ENCODE measurements at places on chromosomes 16 and 17. TPM values are rescaled to one million over a fixed set of nuclear protein-coding genes. Genes with fewer than 3 reads are reported as not detected.

TBC1D3L gene
- total RNA-seq = not detected

CACNA1G gene
- not detected for total RNA-seq

TRIM37 gene
- total RNA-seq = 87.2 TPM

C17orf50 gene
- total RNA-seq = not detected

GRCh38 chr17:57288040-57288772 lies 31.9 kb downstream of the MSI2 start:
- H3K27ac ChIP-seq = no peak overlapping the region
- DNase-seq = no peak
- H3K4me1 ChIP-seq = peaks cover 9% of the 10 kb centered on the region
- no peak overlapping the region for H3K4me3 ChIP-seq
- no peaks in the 10 kb centered on the region for H3K27me3 ChIP-seq
- no peaks in the 10 kb centered on the region for H3K36me3 ChIP-seq

DNA sequence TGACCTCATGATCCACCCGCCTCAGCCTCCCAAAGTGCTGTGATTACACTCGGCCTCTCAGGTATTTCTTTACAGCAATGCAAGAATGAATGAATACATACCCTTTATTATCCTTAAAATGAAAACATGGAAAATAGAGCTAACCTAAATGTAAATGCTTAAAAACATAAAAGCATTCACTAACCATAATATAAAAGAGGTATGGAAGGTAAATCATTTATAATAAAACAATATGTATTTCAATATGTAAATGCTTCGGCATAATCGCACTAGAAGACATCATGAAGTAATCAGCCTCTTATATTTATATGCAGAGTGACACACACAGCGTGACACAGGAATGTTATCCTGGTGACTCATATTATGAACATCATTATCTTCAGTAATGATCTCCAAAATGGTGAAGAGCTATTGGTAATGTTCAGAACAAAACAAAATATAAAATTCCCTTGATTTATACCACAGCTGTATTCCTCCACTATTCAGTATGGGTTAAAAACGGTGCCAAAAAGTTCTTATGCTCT lies 53.9 kb downstream of the AIPL1 start:
- H3K27ac ChIP-seq = no peak overlapping the region
- no peak for DNase-seq
- H3K4me1 ChIP-seq = peaks cover 12% of the 10 kb centered on the region
- H3K4me3 ChIP-seq = no peak overlapping the region

- H3K4me3 ChIP-seq = no peak overlapping the region
- DNase-seq = peak; percentile 28
- H3K4me1 ChIP-seq = 0 out of 2 replicates have a peak, but pooled peaks cover 3% of the 10 kb centered on the region
- no peak overlapping the region for H3K27ac ChIP-seq
- no peaks in the 10 kb centered on the region for H3K36me3 ChIP-seq
Observed at GRCh38 chr16:24309258-24310142, 53.4 kb downstream of the CACNG3 start.

DNA sequence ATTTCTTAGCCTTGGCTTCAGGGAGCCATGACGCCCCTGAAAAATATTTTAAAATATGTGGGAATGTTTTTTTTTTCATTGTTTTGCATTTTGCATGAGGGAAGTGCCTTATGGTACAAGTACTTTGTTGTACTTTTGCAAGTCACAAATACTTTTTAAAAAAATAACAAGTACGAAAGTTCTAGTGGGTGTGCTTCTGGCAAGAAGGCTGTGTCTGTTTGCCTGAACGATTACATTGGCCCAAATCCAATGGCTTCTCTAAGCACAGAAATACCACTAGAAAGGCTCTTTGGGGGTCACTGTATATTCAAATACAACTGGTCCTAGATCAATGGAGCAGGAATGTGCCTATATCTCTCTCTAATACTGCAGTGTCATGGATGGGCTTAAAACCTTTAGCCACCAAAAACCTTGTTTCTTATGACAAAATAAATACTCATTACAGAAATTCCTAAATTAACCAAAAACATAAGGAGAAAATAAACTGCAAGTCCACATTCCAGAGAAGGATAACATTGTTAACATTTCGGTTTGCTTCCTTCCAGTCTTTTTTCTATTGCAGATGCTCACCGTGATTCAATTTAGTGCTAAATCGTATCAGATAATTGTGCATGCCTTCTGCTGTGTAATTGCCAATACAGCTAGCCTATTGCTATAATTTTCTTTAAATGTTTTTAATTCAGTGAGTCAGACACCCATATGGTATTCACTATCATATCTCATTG lies 97.4 kb downstream of the VAT1L start:
- H3K27ac ChIP-seq = no peak overlapping the region
- no peaks in the 10 kb centered on the region for H3K36me3 ChIP-seq
- DNase-seq = no peak
- no peaks in the 10 kb centered on the region for H3K4me1 ChIP-seq
- H3K27me3 ChIP-seq = no peaks in the 10 kb centered on the region
- H3K4me3 ChIP-seq = no peak overlapping the region

- no peak overlapping the region for H3K4me3 ChIP-seq
- DNase-seq = no peak
- H3K4me1 ChIP-seq = no peaks in the 10 kb centered on the region
- H3K27ac ChIP-seq = no peak overlapping the region
Observed at GRCh38 chr17:9268546-9268945, 247.2 kb downstream of the NTN1 start.

- peaks cover 5% of the 10 kb centered on the region for H3K36me3 ChIP-seq
- peak; percentile 43 for DNase-seq
- H3K4me3 ChIP-seq = no peak overlapping the region
- H3K27ac ChIP-seq = no peak overlapping the region
- H3K27me3 ChIP-seq = no peaks in the 10 kb centered on the region
- H3K4me1 ChIP-seq = peaks cover 7% of the 10 kb centered on the region
Observed at GRCh38 chr16:46929378-46930332, 43.8 kb downstream of the DNAJA2 start.

DNA sequence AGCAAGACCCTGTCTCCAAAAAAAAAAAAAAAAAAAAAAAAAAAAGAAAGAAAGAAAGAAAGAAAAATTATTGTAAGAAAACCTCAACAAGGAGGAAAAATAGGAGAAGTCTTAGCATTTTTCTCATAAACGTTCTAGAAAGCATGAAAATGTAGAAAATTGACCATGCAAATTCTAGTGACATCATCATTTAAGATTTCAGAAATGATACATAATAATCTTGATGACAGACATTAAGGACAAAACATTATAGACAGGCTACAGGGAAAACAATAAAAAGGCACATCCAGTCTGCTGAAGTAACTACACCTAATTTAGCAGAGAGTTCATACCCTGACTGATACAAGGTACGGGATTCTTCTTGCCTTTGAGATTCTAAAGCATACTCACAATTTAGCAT lies 21.9 kb downstream of the MED13 start:
- H3K27me3 ChIP-seq = no peaks in the 10 kb centered on the region
- DNase-seq = no peak
- no peak overlapping the region for H3K4me3 ChIP-seq
- peaks cover 72% of the 10 kb centered on the region for H3K36me3 ChIP-seq
- no peak overlapping the region for H3K27ac ChIP-seq
- no peaks in the 10 kb centered on the region for H3K4me1 ChIP-seq

DNA sequence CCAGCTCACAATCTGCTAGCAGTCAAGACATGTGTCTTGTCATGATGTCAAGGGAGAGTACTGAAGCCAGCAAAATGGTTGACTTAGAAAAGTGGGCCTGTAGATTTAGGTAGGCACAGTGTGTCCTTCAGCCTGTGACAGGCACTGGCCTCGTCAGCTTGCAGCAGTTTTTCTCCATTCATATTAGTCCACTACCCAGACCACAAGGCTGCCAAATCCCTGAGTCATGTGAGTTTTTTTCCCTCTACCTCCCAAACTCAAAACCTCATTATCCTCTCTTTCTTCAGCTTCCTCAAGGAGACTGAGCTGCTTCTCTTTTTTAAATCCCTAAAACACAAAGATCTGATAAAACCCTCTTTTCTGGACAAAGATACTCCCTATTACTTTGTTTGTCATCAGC lies 102.6 kb upstream of the HS3ST3A1 start:
- no peaks in the 10 kb centered on the region for H3K36me3 ChIP-seq
- DNase-seq = peak; percentile 54
- peak overlapping the region; percentile 32 for H3K27ac ChIP-seq
- peaks cover 15% of the 10 kb centered on the region for H3K4me1 ChIP-seq

GRCh38 chr16:57742543-57742942 lies 7.0 kb downstream of the KATNB1 start:
- 0 out of 2 replicates have a peak, but pooled peaks cover 5% of the 10 kb centered on the region for H3K36me3 ChIP-seq
- DNase-seq = no peak
- no peak overlapping the region for H3K27ac ChIP-seq
- H3K27me3 ChIP-seq = no peaks in the 10 kb centered on the region
- H3K4me3 ChIP-seq = no peak overlapping the region

- no peak overlapping the region for H3K4me3 ChIP-seq
- H3K4me1 ChIP-seq = no peaks in the 10 kb centered on the region
- no peak for DNase-seq
- no peaks in the 10 kb centered on the region for H3K27me3 ChIP-seq
Observed at GRCh38 chr16:13480801-13481200, 439.2 kb upstream of the ERCC4 start.

DNA sequence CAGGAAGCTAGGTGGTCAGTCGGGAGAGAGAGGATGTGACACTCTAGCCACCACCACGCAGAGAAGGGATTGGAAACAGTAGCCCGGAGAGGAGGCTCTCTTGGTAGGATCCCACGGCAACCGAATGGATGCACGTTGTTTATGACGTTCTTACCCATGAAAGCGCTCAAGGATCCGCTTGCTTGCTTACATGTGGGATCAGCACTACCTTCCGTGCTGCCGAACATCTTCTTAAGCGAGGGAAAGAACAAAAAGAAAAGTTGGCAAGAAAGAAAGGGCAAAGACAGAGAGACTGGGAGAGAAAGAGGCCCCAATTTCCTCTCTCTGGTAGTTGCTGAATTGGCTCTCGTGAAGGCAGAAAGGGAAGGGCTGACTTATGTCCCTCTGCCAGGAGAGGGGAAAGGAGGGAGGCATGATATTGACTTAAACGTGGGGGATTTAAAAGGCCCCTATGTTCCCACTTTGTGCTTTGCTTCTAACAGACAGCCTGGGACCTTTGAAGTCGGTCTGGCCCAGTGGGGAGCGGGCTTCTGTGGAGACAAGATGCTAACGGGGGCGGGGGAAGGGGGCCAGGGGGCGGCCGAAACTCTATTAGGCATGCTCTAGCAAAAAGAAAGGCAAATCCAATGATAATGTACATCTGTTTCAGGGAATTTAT lies 35.4 kb downstream of the SNX20 start:
- no peaks in the 10 kb centered on the region for H3K36me3 ChIP-seq
- no peak for DNase-seq
- H3K4me1 ChIP-seq = no peaks in the 10 kb centered on the region

- DNase-seq = peak; percentile 64
- H3K36me3 ChIP-seq = no peaks in the 10 kb centered on the region
- H3K27ac ChIP-seq = no peak overlapping the region
- H3K4me1 ChIP-seq = no peaks in the 10 kb centered on the region
Observed at GRCh38 chr16:71610936-71611871, 14.8 kb upstream of the MARVELD3 start.

DNA sequence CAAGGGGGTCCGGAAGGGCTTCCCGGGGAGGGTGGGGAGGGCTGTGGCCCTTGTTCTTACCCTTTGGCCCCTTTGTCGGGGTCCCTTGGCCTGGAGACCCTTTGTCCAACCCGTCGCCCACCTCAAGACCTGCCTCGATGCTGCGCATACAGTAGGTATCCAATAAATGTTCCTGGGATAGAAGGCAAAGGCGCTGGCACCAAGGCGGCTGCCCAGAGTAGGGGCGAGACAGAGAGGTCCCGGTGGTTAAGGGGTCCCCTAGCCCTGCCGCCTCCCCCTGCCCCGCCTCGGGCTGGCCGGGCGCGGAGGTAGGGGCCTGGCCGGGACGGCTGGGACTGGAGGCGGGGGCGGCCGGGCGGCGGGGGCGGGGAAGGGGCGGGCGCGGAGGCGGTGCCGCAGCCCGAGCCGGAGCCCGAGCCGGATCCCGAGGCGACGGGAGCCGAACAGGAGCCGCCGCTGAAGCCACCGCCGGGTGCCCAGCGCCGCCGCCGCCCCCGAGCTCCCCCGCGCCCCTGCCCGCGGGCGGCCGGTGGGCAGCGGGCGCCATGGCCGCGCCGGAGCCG lies at the start of gene NHERF2:
NHERF2 (plus strand) TSS at position 442 of the 563 bp plus-strand sequence; CDS start at position 546, 104 bp downstream.
- no peaks in the 10 kb centered on the region for H3K27me3 ChIP-seq
- peak within 1 kb of the TSS; percentile 55 for H3K4me3 ChIP-seq

DNA sequence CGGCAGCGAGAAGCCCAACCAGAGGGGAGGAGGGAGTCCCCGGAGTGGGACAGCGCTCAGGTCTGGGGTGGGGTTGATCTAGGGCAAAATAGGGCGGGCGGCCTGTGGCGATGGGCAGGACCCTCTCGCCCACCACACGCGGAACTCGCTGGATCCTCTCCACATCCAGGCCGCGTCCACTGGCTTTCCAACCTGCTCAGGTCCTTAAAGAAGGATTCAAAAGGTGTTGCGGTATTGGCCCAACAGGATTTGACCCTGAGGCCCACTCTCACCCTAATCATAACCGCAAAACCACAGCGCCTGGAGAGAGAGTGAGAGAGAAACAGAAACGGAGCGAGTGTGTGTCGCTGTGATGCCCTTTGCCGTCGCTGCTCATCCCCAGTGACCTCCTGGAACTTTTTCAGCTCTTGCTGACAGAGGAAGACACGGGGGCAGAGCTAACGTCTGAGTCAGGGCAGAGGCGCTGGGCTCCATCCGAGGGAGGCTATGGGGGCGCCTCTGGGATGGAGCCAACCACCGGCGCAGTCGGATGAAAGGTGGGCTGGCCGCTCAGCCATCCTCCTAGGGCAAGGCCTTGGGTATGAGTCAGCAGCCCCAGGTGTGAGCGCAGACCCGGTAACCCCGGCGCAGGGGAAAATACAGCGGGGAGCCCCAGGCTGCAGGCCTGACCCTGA lies 16.7 kb upstream of the OR1F1 start:
- no peak overlapping the region for H3K4me3 ChIP-seq
- peaks cover 9% of the 10 kb centered on the region for H3K4me1 ChIP-seq
- no peak overlapping the region for H3K27ac ChIP-seq
- DNase-seq = no peak

GRCh38 chr17:14334276-14334840 lies 33.5 kb downstream of the HS3ST3B1 start:
- H3K4me1 ChIP-seq = no peaks in the 10 kb centered on the region
- no peaks in the 10 kb centered on the region for H3K27me3 ChIP-seq
- H3K36me3 ChIP-seq = no peaks in the 10 kb centered on the region

DNA sequence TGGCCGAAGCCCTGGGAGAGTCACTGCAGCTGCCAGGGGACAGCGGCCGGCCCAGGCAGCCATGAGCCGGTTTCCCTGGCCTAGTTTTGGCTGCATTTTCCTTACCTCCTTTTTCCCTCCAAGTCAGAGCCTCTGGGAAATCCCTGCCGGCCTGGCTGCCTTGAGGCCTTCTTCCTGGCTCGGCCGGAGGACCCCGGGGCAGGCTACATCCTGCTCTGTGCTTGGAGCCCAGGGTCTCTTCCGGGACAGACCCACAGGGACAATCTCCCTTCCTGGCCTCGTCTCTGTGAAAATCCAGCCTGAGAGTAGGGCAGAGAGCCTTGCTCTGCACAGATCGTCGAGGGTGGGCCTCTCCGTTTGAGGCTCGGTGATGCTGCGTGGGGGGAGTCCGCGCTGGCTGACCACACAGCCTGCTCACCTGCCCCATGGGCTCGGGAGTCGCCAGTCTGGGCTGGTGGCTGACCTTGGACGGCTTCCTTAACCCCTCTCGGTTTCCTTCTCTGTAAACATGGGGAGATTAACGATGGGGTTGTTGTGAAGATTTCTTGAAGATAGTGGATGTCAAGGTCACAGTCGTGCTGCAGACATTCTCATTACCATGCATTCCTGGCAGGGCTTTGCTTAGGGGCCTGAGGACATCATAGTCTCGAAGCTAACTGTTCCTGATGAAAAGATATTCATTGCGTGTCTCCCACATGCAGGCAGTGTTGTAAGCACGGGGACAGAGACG lies 34.8 kb upstream of the CIBAR2 start:
- no peak overlapping the region for H3K27ac ChIP-seq
- no peaks in the 10 kb centered on the region for H3K36me3 ChIP-seq
- H3K27me3 ChIP-seq = no peaks in the 10 kb centered on the region
